ENCODE measurements at places on chromosomes 3 and 15. TPM values are rescaled to one million over a fixed set of nuclear protein-coding genes. Genes with fewer than 3 reads are reported as not detected.

The TF gene
- total RNA-seq, result 1.1 TPM

The CPLX3 gene
- total RNA-seq, result not detected

The PGBD4 gene
- total RNA-seq, result 1.5 TPM

The MAPKAPK3 gene
- 23.5 TPM for total RNA-seq

The CHAC1 gene
- 6.9 TPM for total RNA-seq

Measured in A549 treated with DMSO at 1 μM for 4 hours (cell line).